ENCODE measurements at places on chromosomes 12 and 14. TPM values are rescaled to one million over a fixed set of nuclear protein-coding genes. Genes with fewer than 3 reads are reported as not detected.

GRCh38 chr12:68324531-68324930 lies 7.6 kb downstream of the MDM1 start:
- no peak overlapping the region for H3K4me3 ChIP-seq
- no peak overlapping the region for H3K27ac ChIP-seq
- no peaks in the 10 kb centered on the region for H3K27me3 ChIP-seq
- no peak for DNase-seq

DNA sequence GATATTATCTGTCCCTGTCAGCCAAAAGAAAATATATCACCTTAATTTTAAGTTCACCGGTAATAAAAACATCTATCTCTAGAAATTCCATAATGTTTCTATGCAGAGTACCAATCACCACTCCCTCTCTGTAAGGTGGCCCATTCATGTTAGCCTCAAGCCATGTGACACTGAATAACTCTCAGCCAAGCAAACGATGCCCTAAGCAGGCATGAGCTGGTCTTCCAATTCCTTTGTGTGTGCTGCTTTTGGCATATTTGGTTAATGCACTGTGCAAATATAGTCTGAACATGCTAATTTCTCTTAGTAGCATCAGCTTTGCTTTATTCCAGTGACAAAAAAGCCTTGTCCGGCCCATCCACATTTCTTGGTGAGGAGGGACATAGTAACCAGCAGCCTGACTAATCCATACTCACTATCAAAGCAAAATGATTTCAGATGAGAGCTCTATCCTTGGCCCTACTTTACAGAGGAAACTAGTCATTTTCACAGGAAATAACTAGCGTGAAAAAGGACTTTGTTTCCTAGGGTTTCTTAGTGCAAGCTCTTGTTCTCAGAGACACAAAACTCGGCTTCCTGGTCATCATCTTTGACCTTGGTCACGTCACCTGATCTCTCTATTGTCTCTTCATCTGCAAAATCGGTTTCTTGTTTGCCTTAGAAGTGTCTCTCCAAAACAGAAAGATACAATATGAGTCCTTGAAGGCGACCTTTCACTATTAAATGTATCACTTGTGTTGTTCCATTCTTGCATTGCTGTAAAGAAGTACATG lies 59.2 kb upstream of the RTRAF start:
- H3K4me1 ChIP-seq = no peaks in the 10 kb centered on the region
- DNase-seq = no peak
- no peaks in the 10 kb centered on the region for H3K27me3 ChIP-seq
- no peak overlapping the region for H3K4me3 ChIP-seq
- H3K36me3 ChIP-seq = no peaks in the 10 kb centered on the region
- no peak overlapping the region for H3K27ac ChIP-seq

DNA sequence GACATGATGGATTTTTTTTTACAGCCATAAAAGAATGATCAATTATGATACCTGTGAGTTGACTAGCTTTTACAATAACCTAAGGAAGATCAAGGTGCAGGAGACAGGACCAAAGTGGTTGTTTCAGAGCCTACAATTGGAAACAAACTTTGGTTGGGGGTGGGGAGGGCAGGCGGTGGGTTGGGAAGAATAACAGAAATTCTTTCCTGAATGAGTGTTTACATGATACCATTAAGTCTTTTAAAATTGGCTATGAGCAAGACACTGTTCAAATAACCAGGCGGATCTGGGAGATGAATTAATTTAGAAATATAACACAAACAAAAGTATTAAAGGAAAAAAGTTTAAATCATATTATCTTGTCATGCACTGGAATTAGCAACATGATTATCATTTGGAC lies 7.2 kb downstream of the NFYB start:
- H3K27me3 ChIP-seq = no peaks in the 10 kb centered on the region
- no peak overlapping the region for H3K27ac ChIP-seq
- no peak for DNase-seq
- H3K4me1 ChIP-seq = peaks cover 35% of the 10 kb centered on the region

DNA sequence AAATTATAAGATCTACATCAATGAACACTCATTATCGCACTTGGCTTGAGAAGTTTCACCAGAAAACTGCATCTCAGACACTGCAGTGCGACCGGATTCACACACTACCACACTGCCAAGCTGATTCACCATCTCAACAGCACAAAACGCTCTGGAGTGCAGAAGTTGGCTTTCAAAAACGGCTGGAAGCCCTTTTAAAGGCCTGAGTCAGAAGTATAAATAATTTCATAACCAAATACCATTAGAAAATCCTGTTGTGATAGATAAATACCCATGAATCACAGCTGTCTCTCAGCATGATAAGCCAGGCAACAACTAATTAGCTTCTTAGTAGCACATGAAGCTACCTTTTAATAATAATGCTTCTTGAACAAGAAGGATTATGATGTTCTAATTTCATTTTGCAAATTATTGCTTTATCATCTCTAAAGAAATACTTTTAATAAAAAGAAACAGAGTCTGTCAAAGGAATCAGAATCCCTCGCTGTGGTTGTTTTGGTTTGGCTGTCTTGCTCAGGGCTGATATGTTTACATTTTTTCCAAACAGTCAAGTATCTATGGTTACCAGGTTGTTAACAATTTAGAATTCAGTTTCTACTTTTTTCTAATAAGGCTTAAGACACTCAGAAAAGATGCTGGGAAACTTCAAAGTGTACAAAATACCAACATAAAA lies 51.2 kb downstream of the SLC2A13 start:
- H3K4me1 ChIP-seq = peaks cover 8% of the 10 kb centered on the region
- DNase-seq = no peak
- H3K27me3 ChIP-seq = no peaks in the 10 kb centered on the region
- H3K27ac ChIP-seq = no peak overlapping the region
- no peak overlapping the region for H3K4me3 ChIP-seq

SLCO1C1 gene
- total RNA-seq = not detected

HOXC12 gene
- not detected for total RNA-seq

Data from right lobe of liver (tissue), 6 donors.